Stimulated activated CD4-positive, alpha-beta T cell treated with anti-CD3 and anti-CD28 coated beads, TNF-alpha, amount 100 ng/mL, for 1 hour (primary cell): ENCODE measurements at places on chromosomes 4 and X.

DNA sequence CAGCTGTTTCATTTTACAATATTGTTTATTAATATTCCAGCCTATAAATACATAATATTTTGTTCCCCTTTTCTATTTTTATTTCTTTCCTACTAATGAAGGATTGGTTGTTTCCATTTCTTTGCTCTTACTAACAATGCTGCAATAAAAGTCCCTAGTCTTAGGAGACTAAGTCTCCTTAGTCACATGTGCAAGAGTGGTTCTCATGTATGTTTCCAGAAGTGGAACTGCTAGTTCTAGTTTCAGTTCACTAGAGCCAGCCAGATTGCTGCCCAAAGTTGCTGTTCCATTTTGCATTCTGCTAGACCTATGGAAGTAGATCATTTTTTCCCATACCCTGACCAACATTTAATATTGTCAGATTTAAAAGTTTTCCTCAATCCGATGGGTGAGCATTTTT, 44.3 kb downstream of the CNGA1 start:
- no peak for DNase-seq

DNA sequence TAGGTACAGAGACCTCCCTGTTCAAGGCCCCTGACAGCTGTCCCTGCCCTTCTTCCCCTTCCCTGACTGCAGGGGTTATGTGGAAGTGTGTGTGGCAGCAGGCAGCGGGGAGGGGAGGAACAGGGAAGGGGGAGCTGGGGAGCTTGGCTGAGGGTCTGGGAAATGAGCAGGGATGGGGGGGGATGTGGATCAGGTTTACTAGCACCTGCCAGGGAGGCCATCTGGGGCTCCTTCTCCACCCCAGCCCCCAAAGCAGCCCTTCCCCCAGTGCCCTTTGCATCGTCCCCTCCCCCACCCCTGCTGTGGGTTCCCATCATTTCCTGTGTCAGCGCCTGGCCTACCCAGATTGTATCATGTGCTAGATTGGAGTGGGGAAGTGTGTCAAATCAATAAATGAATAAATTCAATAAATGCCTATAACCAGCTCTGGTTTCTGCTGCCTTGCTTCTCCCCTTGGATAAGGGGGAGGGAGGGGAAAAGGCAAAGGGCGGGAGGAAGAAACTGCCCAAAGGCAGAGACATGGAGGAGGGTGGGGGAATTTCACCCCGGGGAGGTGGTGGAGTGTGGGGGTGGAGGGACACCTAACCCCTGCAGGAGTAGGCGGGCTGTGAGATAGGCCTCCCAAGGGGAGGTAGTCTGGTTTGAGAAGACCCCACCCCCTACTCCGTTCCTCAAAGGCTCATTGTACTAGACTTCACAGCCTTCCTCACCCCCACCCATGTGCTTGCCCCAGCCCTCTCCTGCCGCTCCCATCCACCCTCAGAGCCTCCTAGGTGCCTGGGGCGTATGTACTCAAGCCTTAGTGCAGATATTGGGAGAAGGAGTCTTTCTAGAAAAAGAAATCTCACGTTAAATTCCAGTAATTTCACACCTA, 3.2 kb downstream of the CXorf65 start:
- no peak for DNase-seq

DNA sequence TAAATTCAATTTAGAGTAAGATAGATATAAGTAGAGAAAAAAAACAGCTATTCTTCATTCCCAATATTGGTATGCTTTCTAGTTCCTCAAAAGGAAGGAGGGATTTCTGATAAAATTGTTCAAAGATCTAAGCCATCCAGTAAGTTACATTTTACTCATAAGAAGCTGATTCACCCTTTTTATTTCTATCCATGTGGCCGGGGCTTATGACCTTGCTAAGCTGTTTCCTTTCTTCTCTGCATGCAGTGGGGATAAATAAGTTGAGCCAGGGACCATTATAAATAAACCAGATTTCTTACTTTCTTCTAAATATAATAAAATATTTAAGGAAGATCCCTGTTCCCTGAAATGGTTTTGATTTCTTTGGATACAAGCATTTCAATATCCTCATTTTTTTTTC, 502.3 kb downstream of the PDHA2 start:
- DNase-seq, result no peak

DNA sequence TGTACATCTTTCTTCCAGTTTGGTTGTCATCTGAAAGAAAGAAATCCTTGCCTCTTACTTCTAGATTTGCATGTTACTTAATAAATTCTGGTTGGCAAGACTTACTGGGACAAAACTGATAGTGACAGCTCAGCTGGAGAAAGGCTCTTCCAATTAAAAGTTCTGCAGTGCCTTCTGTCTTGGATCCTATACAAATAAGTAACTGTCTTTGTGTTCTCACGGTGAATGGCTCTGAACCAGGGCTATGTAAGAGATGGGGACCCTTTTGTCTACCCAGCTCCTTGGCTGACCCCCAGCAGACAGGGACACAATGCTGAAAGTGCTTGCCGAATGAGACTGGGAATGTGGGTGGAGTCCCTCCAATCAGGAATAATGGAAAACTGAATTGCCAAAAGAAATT, 89.5 kb downstream of the AASDH start:
- DNase-seq, result no peak

DNA sequence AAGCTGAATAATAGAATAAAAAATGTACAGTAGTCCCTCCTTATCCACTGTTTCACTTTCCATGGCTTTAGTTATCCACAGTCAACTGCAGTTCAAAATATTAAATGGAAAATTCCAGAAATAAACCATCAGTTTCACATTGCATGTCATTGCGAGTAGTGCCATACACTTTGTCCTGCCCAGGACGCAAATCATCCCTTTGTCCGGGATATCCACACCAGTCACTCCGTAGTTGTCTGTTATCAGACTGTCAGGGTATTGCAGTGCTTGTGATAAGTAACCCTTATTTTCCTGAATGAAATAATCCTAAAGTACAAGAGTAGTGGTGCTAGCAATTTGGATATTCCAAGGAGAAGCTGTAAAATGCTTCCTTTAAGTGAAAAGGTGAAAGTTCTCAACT, 271.3 kb downstream of the DKK2 start:
- DNase-seq, result no peak

DNA sequence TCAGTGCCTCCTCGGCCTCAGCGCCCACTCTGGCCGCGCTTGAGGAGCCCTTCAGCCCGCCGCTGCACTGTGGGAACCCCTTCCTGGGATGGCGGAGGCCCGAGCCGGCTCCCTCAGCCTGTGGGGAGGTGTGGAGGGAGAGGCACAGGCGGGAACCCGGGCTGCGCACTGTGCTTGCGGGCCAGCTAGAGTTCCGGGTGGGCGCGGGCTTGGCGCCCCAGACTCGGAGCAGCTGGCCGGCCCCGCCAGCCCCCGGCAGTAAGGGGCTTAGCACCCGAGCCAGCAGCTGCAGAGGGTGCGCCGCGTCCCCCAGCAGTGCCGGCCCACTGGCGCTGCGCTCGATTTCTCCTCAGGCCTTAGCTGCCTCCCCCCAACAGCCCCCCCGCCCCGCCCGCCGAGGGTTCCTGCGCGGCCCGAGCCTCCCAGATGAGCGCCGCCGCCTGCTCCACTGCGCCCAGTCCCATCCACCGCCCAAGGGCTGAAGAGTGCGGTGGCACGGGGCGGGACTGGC, 1137.0 kb downstream of the PCDH18 start:
- DNase-seq, result no peak

DNA sequence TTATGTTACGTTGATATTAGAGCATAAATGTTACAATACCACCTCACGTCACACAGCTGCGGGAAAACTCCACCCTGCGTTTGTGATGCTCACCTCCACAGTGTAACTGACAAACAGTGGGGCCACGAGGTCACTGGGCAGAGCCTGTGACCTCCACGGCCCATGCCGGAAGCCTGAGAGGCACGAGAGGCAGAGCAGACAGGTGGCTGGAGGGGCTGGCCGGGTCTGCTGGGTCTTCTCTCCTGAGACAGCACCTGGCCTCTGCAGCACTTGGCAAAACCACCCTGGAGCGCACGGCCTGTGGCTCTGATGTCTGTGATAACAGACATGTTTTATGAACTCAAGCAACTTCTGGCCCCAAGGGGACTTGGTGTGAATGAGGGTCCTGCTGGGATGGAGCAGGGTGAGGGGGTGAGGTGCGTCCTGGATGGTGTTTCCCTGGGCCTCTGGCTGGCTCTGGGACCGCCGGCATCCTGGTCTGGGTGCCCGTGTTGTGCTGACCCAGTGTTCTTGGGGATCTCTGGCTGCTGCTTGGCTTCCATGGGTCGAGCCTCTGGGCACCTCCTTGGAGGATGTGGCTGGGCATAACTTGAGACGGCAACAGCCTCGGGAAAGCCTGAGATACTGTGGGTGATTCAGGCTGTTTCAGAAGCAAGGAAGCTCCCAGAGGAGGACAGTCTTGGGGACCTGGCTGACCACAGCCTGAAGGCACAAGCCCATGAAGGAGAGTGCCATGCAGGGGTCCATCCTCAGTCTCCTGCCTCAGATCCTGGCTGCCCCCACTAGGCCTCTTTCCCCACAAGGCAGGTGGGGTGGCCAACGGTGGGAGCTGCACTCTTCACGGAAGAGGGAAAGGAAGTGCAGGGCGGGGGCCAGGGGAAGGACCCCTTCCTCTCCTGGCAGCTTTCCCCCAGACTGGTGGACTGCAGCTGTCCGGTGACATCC, 19.7 kb downstream of the RNF212 start:
- DNase-seq, result no peak

GRCh38 chr4:26001413-26001812, 87.4 kb downstream of the SMIM20 start:
- DNase-seq, result no peak

- no peak for DNase-seq
These were observed at the start of gene TLR10 for GRCh38 chr4:38782452-38783108. Gene TLR10 (minus strand): TSS chr4:38782990. CDS start chr4:38775590, 7,400 bp downstream.

- DNase-seq, result no peak
These were observed 56.6 kb upstream of the ALB start for GRCh38 chr4:73347497-73347896.

DNA sequence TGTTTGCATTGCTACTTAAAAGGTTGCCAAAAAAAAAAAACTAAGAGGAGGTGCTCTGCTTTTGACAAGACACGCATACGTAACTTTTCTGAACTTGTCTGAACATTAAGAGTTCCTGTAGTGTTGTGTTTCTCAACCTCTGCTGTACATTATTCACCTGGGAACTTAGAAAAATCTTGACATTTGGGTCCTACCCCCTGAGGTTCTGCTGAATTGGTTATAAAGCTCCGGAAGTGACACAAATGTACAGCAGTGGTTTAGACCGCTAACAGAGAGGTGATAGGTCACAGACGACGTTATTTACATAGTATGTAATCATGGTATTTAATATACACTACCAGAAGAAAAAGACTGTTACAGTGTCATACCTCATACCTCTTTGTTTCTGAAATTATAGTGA, 61.1 kb downstream of the CPEB2 start:
- no peak for DNase-seq

DNA sequence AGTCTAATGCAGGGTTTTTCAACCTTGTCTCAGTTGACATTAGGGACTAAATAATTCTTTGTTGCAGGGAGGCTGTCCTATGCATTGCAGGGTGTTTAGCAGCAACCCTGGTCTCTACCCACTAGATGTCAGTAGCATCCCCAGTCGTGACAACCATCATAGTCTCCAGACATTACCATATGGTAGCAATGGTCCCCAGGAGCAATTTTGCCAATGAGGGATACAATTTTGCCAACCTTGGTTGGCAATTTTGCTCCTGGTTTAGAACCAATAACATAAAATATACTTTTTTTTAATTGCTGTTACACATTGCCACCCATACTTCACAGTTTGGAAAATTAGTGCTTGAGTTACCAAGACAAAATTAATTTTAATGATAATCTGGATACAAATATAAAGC, 6.0 kb downstream of the EREG start:
- no peak for DNase-seq

DNA sequence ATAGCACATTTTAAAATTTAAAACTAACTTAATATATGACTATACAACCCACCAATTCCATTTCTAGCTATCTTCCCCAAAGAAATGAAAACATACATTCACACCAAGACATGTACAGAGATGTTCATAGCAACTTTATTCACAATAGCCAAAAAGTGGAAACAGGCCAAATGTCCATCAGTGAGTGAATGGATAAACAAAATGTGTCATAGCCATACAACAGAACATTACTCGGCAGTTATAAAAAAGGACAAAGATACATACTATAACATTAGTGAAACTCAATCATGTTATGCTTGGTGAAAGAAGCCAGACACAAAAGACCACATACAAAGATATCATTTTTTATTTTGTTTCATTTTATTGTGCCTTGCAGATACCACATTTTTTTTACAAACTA, 396.8 kb downstream of the PACRGL start:
- no peak for DNase-seq

GRCh38 chr4:19214591-19215186, 1037.0 kb upstream of the SLIT2 start:
- no peak for DNase-seq

GRCh38 chrX:139692908-139693307, 15.1 kb downstream of the MCF2 start:
- no peak for DNase-seq

- DNase-seq, result no peak
These were observed 209.7 kb upstream of the BOD1L1 start for GRCh38 chr4:13836946-13837912.

DNA sequence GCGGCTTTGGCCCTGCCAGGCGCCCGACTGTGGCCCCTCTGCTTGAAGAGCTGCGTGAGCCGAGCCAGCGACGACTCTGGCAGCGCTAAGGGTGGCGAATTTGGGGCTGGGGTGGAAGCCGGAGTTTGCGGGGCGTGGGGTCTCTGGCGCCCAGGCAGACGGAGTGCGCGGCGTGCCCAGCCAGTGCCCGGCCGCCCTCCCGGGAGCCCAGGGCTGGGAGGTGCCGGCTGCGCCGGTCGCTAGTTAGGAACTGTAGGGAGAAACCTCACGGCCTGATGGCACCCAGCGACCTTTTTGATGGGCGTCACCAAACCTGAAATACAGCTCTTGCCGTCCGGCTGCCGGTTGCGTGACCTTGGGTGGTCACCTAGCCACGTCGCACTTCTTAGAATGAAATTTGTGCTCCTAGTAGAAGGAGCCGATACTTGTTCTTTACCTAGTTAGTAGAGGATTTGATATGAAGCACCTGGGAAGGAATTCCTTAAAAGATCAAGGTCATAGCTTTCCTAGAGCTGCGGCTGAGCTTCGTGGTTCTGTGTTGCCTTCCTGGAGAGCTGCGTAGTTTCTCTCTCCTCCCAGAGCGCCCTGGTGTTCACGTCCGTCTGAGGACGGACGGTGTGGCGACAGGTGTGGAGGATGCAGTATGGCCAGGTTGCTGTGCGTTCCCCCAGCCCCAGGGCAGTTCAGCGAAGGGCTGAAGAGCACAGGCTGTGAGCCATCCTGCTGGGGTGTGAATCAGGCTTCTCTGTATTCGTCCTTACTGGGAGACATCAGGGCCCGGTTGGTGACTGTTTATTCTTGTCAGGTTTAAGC, 680 bp downstream of the MAEA start:
- DNase-seq, result no peak
